ENCODE measurements at places on chromosomes 7 and 10.

DNA sequence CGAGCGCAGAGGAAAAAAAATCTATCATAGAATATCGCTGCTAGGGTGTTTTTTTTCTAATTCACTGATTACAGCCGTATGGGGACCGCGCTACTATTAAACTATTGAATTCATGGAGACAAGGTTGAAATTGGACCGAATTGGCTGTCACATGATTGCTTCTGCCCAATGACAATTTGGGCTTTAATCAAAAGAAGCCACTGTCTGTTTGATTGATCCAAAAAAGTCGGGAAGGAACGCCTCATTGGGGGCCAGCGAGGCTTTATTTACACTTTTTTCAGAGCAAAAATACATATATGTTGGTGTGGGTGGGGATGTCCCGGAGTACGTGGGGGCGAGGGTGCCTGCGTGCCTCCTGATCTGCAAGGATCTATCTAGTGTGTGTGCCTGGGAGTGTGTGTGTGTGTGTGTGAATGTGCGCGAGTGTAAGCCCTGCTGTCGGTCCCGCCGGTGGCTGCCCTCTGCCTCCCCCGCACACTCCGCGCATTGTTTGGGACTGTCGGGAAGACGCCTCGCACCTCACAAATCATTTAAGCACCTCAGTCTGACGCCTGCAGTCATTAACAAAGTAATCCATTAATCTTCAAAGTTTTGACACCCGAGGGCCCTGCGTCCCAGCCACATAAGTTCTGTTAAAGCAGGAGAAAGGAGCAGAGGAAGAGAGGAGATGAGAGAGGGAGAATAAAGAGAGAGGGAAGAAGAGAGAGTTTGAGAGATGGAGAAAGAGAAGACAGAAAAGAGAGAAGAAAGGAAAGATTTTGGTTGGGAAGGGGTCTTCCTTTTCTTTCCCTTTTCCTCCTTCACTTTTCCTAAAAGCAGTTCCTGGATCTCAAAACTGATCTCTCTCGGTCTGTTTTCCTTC, at the start of gene HOXA2:
Gene HOXA2 (minus strand): TSS at position 103 of the 862 bp plus-strand sequence. CDS start 183 bp downstream, outside the sequence.
- DNase-seq = no peak
- no peaks in the 10 kb centered on the region for H3K36me3 ChIP-seq
- peaks cover 25% of the 10 kb centered on the region for H3K27me3 ChIP-seq

DNA sequence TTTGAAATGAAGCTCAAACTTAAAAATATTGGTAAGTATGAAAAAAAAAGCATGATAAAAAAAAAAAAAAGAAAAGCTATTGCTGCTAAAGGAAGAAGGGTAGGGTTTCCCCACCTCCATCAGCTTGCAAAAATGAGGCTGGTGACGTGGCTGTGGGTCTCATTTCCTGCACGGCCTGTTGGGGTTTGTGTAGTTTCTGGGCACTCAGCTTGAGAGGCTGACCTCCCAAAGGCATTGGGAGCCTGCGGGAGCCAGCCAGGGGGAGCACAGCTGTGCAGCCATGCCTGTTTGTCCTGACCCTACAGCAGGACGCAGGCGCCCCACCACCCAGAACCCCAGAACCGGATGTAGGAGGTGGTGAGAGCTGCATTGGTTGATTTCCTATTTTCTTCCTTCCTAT, 48.8 kb upstream of the CARD11 start:
- H3K36me3 ChIP-seq = no peaks in the 10 kb centered on the region
- H3K27me3 ChIP-seq = no peaks in the 10 kb centered on the region
- peak; percentile 87 for DNase-seq
- peak overlapping the region; percentile 4 for H3K4me3 ChIP-seq
- peak overlapping the region; percentile 81 for H3K27ac ChIP-seq

DNA sequence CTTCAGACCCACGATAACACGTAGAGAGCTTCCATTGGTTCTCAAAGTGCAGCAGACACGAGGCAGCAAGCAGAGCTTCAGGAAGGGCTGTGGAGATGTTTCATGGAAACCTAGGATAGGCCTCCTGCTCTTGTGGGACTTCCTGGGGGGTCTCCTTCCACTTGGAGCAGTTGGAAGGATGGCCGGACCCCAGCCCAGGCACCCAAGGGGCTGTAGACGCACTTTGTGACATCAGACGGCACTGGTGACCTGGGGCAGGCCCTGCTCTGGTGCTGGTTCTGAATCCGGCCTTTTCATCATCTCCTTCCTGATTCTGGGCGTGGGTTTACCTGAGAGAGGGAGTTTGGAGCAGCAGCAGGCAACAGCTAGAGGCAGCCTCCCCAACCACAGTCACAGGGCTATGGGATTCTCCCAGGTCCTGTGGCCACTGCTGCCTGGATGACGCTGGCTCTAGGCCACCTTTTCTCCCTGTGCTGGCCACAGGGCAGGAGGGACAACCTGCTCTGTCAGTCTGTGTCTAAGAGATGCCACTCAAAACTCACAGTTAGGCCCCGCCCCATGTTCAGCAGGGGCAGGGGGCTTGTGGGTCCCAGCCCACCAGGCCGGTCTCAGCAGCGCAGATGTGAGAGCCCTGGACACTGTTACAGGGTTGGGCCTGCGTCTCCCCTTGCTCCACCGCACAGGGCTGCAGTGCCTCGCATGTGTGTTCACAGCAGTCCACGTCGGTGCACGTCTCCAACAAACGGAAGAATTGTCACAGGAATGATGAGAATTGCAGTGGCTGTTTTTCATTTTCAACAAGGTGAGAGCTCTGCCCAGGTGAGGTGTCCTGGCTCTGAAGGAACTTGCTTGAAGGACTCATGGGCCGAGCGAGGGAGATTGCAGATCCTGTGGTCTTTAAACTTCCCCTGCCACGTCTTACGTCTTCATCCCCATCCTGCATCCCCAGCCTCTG, 569.3 kb downstream of the TCERG1L start:
- no peaks in the 10 kb centered on the region for H3K36me3 ChIP-seq
- H3K27ac ChIP-seq = no peak overlapping the region
- H3K4me3 ChIP-seq = no peak overlapping the region

DNA sequence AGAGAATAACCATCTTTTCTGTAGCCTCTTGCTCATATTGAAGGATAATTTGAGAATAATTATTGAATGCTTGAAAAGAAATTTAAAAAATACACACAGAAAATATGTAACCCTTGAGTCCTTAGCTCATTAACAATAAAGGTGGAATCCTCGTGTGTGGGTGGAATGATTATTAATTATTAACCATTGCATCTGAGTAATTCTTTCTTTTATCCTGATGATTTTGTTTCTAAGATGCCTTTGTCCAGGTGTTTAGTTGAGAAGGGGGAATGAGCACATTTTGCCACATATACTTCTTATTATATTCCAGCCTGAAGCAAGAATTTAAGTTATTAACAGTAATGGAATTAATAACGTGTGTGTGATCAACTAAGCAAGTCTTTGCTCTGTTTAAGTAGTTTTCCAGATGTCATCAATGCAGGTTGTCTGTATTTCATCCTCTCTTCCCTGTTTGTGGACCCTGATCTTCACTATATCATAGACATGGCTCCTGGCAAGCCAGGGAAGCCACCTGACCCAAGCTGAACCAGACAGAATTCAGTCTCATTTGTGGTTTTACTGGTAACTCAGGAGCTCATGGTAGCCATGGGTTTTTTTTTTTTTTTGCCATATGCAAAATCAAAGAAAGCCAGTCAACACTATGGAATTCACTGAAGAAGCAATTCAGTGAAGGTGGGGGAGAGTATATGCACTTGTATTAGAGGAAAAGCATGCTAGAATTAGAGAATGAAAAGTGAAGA, 144.3 kb downstream of the KIF20B start:
- no peaks in the 10 kb centered on the region for H3K36me3 ChIP-seq
- no peak for DNase-seq
- no peak overlapping the region for H3K4me3 ChIP-seq
- no peak overlapping the region for H3K27ac ChIP-seq

GRCh38 chr10:17655567-17656146, 11.7 kb downstream of the STAM start:
- H3K36me3 ChIP-seq = peaks cover 5% of the 10 kb centered on the region
- H3K27ac ChIP-seq = no peak overlapping the region
- no peak for DNase-seq
- H3K27me3 ChIP-seq = no peaks in the 10 kb centered on the region

- no peak overlapping the region for H3K27ac ChIP-seq
- no peaks in the 10 kb centered on the region for H3K36me3 ChIP-seq
- DNase-seq = no peak
- no peaks in the 10 kb centered on the region for H3K27me3 ChIP-seq
- H3K4me1 ChIP-seq = no peaks in the 10 kb centered on the region
Measured at GRCh38 chr10:5159126-5159525, 25.8 kb downstream of the AKR1C8 start.

DNA sequence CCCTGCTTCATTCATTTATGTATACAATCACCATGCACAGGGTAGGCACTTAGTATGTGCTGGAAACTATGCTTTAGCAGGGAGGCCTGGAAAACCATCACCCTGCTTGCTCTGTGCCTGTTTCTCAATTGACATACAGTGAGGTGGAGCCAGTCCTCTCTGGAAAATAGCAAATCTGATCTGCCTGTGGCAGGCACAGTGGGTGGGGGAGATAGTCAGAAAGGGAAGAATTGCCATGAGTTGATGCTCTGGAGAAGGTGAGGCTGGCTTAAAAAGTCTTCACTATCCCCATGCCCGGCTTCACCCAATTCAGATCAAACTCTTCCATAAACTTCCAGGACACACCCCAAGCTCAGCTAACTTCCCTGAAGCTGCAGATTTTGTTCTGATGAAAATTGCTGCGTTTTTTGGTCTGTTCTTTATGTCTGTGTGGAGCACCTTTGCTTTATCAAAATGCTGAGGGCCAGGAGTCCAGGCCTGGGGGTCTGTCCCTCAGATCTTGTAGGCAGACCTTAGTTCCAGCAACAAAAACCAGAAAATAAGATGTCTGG, 84.8 kb downstream of the ANK3 start:
- H3K4me1 ChIP-seq = no peaks in the 10 kb centered on the region
- DNase-seq = no peak

GRCh38 chr7:71633551-71634008, 501.6 kb downstream of the GALNT17 start:
- no peaks in the 10 kb centered on the region for H3K36me3 ChIP-seq
- no peak for DNase-seq
- no peaks in the 10 kb centered on the region for H3K4me1 ChIP-seq

- H3K36me3 ChIP-seq = no peaks in the 10 kb centered on the region
- H3K4me1 ChIP-seq = no peaks in the 10 kb centered on the region
- no peak overlapping the region for H3K4me3 ChIP-seq
- DNase-seq = no peak
- H3K27me3 ChIP-seq = no peaks in the 10 kb centered on the region
Measured at GRCh38 chr7:6161463-6162330, 110.7 kb downstream of the CYTH3 start.

GRCh38 chr10:18043148-18044006, 91.7 kb downstream of the SLC39A12 start:
- DNase-seq = no peak
- no peak overlapping the region for H3K4me3 ChIP-seq
- no peaks in the 10 kb centered on the region for H3K27me3 ChIP-seq
- H3K27ac ChIP-seq = no peak overlapping the region

GRCh38 chr7:150345012-150345411, 3.6 kb upstream of the RARRES2 start:
- DNase-seq = no peak
- no peak overlapping the region for H3K4me3 ChIP-seq
- no peaks in the 10 kb centered on the region for H3K27me3 ChIP-seq
- H3K27ac ChIP-seq = no peak overlapping the region
- no peaks in the 10 kb centered on the region for H3K36me3 ChIP-seq

GRCh38 chr7:105261689-105262088, 127.0 kb downstream of the SRPK2 start:
- no peak for DNase-seq
- H3K27me3 ChIP-seq = no peaks in the 10 kb centered on the region
- H3K4me3 ChIP-seq = no peak overlapping the region
- H3K27ac ChIP-seq = no peak overlapping the region
- H3K36me3 ChIP-seq = no peaks in the 10 kb centered on the region

DNA sequence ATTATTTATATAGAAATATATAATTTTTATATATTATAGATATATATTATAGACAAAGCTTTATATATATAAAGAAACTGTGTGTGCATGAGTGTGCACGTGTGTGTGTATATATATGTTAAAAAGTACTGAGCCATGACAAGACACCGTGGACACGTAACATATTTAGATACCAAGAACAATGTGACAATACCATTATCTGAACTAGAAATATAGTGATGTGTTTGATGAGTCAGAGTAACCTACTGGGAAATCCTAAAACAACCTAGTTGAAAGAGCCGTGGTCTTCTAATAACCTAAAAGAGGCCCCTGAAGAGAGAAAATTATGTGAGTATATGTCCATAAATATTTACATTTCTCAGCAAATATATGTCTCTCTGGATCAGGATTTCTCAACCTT, 50.7 kb upstream of the ITGB8 start:
- no peak overlapping the region for H3K4me3 ChIP-seq
- H3K4me1 ChIP-seq = no peaks in the 10 kb centered on the region

DNA sequence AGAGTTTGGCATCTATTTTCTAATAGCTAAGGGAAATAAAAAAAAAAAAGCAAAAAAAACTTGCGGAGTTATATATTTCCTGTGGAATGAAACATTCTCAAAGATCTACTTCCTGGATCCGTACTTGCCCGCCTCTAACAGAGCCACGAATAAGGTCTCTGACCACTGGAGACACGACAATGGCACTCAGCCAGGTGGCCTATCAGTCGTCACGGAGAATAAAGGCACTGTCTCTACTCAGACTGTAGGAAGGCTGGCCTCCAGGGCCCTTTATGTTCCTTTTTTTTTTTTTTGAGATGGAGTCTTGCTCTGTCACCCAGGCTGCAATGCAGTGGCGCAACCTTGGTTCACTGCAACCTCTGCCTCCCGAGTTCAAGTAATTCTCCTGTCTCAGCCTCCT, 58.7 kb downstream of the RGS10 start:
- no peak for DNase-seq
- no peaks in the 10 kb centered on the region for H3K27me3 ChIP-seq
- no peaks in the 10 kb centered on the region for H3K36me3 ChIP-seq
- H3K27ac ChIP-seq = no peak overlapping the region

DNA sequence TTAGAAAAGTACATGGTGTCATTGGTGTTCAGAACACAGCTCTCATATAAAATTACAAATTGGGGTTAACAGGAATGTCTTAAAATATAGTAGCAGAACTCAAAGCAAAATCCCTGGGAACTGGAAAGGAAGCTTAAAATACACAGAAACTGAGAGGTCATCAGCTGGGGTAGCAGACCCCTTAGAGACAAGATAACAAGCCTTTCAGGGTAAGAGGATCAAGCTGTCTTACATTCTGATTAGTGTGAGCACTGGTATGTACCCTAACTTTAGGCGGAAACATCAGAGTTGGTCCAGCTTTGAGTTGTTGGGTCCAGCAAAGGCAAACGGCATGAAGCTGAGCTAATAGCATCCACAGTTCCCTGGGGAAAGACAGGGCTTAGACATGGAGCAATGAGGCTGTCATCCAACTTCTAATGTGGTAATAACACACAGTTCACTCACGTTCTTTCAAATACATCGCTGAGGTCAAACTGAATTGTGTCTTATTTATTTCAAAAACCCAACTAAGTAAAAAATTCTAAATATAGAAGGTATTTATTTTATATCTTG, 32.6 kb downstream of the ARHGAP21 start:
- H3K27ac ChIP-seq = no peak overlapping the region
- DNase-seq = no peak
- no peaks in the 10 kb centered on the region for H3K36me3 ChIP-seq

- H3K27ac ChIP-seq = no peak overlapping the region
- no peaks in the 10 kb centered on the region for H3K27me3 ChIP-seq
- H3K36me3 ChIP-seq = peaks cover 8% of the 10 kb centered on the region
- no peak for DNase-seq
- H3K4me3 ChIP-seq = no peak overlapping the region
Measured at GRCh38 chr7:106249488-106249887, 35.3 kb downstream of the NAMPT start.
